ENCODE measurements at places on chromosomes 11 and 22.

DNA sequence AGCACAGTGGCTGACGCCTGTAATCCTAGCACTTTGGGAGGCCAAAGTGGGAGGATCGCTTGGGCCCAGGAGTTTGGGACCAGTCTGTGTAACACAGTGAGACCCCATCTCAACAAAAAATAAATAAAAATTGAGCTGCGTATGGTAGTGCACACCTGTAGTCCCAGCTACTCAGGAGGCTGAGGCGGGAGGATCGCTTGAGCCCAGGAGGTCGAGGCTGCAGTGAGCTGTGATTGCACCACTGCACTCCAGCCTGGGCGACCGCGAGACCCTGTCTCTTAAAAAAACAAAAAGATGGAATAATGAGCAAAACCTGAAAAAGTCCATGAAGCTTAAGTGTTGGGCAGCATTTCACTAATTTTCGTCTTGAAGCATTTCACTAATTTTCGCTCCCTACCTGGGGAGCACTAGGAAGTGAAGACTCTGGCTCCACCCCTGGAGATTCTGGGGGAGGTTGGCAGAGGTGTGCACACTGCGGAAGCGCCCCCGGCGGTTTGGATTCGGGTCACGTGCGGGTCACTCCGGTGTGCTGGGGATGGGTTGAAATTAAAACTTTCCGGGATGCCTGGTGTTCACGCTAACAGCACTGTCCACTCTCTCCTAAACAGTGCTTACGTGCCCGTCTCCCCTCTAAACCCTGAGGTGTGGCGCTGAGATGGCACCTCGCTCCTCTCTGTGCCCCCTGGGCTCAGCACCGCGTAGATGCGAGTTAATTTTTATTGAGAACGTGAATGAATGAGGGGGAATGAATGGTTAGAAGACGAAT is 906 bp upstream of the NAA40 start:
- DNase-seq = no peak

- DNase-seq = no peak
Observed at GRCh38 chr11:64643256-64643881, 52.3 kb downstream of the SLC22A12 start.

GRCh38 chr22:29733362-29734201 is 13.8 kb downstream of the CABP7 start:
- DNase-seq = no peak

GRCh38 chr11:70558681-70559080 is 160.4 kb downstream of the CTTN start:
- no peak for DNase-seq

- no peak for DNase-seq
Observed at GRCh38 chr11:25449091-25449490, 882.8 kb upstream of the ANO3 start.

- peak; percentile 91 for DNase-seq
Observed at GRCh38 chr22:37198258-37199102, 10.4 kb upstream of the C1QTNF6 start.

DNA sequence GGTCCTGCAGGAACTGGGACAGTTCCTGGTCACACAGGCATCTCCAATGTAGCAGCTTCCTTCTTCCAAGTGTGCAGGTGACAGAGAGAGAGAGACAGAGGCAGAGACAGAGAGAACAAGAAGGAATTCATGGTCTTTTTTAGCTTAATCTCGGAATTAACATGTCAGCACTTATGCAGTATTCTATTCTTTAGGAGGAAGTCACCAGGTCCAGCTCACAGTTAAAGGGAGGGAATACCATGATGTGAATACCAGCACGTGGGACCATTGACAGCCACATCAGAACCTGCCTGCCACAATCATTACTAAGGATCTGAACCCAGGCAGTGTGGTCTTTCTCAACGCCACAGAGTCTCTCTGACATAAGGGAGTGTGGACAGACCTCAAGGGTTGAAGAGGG is 341.6 kb downstream of the MN1 start:
- DNase-seq = no peak

- DNase-seq = no peak
Observed at GRCh38 chr22:48353116-48353947, 1474.3 kb downstream of the BRD1 start.

- DNase-seq = no peak
Observed at GRCh38 chr11:83363312-83363711, 77.1 kb upstream of the CCDC90B start.

GRCh38 chr11:105821372-105821771 is 200.7 kb downstream of the MSANTD4 start:
- no peak for DNase-seq

- no peak for DNase-seq
Observed at GRCh38 chr22:45757068-45757467, 85.4 kb downstream of the ATXN10 start.

- DNase-seq = no peak
Observed at GRCh38 chr11:59172345-59173079, 580 bp downstream of the DTX4 start.

DNA sequence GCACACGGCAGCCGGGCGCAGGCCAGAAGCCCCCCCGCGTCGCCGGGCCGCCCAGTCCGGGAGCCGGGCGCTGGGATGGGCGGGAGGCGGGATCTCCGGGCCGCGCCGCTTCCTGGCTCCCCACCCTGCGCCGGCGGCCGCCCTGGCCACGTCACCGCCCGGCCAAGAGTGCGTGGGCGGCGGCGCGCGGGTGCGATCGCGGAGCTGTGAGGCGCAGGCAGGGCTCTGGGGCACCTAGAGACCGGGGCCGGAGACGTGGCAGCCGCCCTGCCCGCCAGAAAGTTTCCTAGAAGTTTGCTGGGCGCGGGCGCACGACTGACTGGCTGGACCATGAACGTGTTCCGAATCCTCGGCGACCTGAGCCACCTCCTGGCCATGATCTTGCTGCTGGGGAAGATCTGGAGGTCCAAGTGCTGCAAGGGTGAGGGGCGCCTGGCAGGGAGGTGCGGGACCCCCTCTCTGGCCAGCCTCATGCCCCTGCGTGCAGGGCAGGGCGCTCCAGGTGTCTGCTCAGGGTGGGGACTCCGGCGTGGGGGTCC is at the start of gene KDELR3:
KDELR3 (plus strand) TSS at position 193 of the 539 bp plus-strand sequence; CDS start at position 331, 138 bp downstream.
- DNase-seq = peak; percentile 7

DNA sequence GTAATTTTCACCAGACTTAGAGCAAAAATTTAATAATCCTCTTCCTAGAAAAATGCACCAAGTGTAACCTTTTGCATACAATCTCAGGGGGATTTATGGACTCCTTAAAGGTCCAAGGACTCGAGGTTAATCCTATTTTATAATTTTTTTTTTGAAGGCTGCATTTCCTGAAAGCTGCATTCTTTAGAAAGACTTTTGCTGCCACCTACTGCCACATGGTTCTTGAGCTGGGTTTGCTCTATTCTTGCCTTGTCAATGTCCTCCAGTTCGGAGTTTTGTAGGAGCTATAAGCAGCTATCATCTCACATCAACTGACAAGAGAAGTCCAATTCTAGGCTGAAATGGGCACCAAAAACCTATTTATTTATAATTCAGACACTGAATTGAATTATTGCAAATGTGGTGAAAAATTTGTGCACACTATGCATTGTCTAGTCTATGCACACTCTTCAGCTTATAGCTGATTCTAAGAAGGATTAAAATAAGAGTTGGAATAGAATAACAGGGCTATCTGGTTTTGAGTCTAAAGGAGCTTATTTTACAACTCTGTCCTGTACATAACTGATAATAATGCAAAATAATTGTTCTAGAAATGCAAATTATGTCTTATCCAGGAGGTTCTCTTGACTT is 31.3 kb downstream of the TRAF6 start:
- DNase-seq = no peak

DNA sequence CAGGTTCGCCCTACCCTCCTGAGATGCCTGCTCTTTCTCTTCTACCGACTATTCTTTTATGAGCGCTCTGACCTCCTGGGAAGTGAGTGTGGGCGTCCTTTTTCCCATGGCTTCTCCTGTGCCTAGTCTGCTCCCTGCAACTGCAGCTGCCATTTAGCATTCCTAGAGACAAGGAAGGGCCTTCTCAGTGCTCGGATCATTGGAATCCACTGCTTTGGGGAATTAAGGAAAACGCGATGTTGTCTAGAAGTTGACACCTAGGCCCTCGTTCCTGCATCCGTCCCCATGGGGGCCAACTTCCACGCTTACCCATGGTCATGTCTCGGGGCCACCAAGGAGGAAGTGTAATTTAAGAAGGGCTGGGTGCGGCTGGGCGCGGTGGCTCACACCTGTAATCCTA is 95.4 kb downstream of the BCR start:
- no peak for DNase-seq

- DNase-seq = no peak
Observed at GRCh38 chr22:30204742-30205111, 41.8 kb downstream of the LIF start.

- no peak for DNase-seq
Observed at GRCh38 chr11:109037856-109038780, 373.2 kb downstream of the DDX10 start.

DNA sequence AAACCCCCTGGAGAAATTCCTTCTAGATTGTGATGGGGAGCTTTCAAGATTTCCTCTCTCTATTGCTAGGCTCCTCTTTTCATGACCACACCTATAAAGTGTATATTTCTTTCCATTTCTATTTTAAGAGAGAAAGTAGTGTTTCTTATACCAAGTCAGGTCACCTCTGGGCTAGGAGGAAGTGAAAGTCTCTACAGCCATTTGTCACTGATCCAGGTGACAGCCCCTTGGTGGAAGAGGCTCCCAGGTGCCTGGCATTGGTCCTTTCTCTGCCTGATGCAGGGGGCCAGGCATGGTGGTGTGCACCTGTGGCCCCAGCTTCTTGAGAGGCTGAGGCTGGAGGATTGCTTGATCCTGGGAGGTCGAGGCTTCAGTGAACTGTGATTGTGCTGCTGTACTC is 64.7 kb downstream of the DHCR7 start:
- DNase-seq = no peak

GRCh38 chr11:61585115-61585514 is 4.2 kb upstream of the SYT7 start:
- no peak for DNase-seq

DNA sequence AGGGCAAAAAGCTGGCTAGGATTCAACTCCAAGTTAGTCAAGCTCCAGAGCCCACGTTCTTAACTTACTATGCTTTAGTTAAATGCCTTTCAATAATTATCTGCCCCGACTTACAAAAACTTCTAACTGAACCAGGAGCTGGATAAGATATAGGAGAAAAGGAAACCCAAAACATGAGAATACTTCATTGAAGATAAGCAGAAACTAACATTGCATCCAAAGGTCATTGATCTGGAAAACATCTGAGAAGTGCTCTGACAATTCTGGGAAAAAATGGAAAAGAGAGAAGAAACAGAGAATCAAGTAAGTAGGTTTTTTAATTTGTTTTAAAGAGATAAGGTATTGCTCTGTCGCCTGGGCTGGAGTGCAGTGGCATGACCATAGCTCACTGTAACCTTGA is 27.2 kb downstream of the ACAT1 start:
- DNase-seq = no peak

- DNase-seq = no peak
Observed at GRCh38 chr11:35363854-35364780, 55.2 kb downstream of the SLC1A2 start.

DNA sequence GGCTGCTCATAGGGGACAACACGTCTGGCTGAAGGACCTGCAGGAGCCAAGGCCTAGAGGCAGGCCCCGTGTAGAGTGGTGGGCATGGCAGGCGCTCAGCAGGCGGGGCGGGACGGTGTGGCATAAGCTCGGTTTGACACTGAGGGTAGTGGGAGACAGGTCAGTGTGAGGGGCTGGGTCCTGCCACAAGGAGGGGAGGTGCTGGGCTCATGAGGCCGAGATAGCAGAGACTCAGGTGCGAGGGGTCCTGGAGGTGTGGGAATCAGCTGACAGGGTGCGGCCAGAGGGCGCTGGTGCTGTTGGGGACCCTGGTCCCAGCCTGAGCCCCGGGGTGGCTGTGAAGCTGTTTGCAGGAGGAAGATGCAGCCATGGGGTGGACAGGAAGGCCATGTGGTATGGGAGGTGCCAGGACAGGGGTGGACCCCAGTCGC is 6.7 kb downstream of the SLC22A12 start:
- no peak for DNase-seq

DNA sequence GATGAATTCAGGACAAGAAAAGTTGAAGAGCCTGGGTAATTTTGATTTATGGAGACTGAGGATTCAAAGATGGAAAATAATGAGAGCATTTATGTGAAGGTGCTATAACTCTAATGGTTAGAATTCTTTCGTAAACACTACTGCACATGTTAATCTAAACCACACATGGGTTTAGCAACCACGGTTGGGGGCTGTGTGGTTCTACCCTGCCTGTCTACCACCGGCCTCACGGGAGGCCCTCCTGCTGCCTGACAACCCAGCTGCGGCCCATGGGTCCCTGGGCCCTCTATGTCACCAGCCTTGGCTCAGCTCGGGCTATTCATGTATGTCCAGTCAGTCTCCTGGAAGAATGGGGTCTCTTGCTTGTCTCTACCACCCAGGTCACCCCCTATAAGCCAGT is 68.5 kb upstream of the ARFGAP3 start:
- no peak for DNase-seq

GRCh38 chr11:80412604-80413003 is 971.8 kb upstream of the TENM4 start:
- no peak for DNase-seq

GRCh38 chr11:1670905-1671371 is 26.1 kb upstream of the KRTAP5-6 start:
- DNase-seq = no peak

DNA sequence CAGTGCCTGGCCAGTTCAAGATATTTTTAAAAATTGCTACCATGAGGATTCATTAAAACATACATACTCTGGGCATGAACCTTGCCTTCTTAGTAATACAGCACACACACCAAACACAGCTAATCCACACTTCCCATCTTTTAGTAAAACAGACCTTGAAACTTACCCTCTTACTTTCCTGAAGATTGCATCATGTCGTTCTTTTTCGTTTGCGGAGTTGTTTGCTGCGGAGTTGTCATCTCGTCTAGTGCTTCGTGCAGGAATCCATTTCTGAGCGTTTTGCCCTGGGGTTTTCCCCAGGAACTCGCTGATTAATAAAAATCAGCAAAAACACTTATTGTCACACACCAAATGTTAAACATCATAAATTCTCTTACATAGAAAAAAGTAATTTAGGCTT is 3.0 kb downstream of the EIF4G2 start:
- no peak for DNase-seq

GRCh38 chr11:69958308-69958707 is 119.8 kb upstream of the ANO1 start:
- DNase-seq = no peak

GRCh38 chr11:134585666-134586610 is 173.9 kb upstream of the B3GAT1 start:
- no peak for DNase-seq

- DNase-seq = no peak
Observed at GRCh38 chr11:16018931-16019330, 337.4 kb downstream of the SOX6 start.

- no peak for DNase-seq
Observed at GRCh38 chr11:14193644-14194043, 165.3 kb downstream of the RRAS2 start.
